AG08396 (cell line): ENCODE measurements at places on chromosomes 2 and 18.

- no peak for DNase-seq
These were observed 2.2 kb downstream of the UBXN4 start for GRCh38 chr2:135743860-135744259.

GRCh38 chr2:241984658-241985057 is 115.1 kb downstream of the RTP5 start:
- no peak for DNase-seq

DNA sequence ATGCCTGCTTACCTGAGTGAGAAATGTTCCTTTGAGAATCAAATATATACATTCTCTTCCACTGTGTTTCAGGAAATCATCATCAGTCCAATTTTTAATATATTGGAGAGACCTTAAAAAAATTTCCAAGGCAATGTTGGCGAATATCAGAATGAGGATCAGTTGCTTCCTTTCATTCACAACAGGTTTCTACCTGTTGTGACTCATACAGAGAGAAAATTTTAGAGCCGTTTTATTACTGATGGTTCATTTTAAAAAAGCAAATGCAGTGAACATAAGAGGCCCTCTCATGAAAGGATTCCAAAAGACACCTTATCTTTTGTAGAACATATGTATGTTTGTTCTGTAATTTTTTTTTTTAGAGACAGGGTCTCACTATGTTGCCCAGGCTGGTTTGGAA is 42.0 kb downstream of the TTC39C start:
- DNase-seq = no peak

- no peak for DNase-seq
These were observed 60.4 kb downstream of the DHRS9 start for GRCh38 chr2:169129703-169130243.

DNA sequence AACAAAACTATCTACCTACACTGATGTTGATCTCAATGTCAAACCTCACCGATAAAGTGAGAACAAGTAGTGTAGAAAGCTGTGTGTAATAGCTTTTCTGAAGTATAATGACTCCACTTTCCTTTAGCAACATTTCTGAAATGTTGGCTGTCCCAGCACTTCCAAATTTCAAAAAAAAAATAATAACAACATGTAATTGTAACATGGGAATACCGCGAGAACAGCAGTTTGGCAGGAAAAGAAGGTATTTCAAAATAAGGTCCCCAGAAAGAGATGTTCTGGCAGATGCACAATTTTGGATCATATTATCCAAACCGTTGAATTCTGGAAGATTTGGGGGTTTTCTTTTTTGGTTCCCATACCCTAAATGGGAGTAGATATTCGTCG is 352.0 kb downstream of the ARHGAP15 start:
- no peak for DNase-seq

DNA sequence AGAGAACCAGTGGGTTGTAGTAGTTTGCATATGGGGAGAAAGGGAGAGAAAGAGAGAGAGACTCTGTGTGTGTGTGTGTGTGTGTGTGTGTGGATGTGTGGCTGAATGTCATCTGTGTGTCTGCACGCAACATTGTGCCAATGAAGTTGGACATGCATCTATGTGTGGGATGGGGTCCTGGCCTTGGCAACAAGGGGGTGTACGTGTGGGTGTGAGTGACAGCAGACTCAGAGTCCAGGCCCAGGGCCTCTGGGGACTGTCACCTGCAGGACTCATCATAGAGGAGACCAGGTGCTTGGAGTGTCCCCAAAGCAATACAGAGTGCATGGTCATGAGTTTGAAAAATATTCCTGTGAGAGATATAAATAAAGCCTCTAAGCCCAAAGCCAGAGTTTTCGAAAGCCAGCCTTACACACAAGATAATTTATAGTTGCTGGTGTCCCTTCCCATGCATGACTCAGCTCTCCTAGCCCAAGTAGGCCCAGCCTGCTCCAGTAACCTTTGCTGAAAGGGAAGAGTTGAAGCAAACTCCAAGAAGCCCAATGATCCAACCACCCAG is 59.9 kb downstream of the TNP1 start:
- DNase-seq = peak; percentile 61

GRCh38 chr18:67425672-67426071 is 90.8 kb downstream of the DSEL start:
- DNase-seq = peak; percentile 69

- DNase-seq = no peak
These were observed 672.1 kb upstream of the FANCL start for GRCh38 chr2:58913082-58913726.

- no peak for DNase-seq
These were observed 124.8 kb upstream of the SIX2 start for GRCh38 chr2:45134014-45134413.

- no peak for DNase-seq
These were observed 70.7 kb downstream of the PMS1 start for GRCh38 chr2:189854940-189855339.

DNA sequence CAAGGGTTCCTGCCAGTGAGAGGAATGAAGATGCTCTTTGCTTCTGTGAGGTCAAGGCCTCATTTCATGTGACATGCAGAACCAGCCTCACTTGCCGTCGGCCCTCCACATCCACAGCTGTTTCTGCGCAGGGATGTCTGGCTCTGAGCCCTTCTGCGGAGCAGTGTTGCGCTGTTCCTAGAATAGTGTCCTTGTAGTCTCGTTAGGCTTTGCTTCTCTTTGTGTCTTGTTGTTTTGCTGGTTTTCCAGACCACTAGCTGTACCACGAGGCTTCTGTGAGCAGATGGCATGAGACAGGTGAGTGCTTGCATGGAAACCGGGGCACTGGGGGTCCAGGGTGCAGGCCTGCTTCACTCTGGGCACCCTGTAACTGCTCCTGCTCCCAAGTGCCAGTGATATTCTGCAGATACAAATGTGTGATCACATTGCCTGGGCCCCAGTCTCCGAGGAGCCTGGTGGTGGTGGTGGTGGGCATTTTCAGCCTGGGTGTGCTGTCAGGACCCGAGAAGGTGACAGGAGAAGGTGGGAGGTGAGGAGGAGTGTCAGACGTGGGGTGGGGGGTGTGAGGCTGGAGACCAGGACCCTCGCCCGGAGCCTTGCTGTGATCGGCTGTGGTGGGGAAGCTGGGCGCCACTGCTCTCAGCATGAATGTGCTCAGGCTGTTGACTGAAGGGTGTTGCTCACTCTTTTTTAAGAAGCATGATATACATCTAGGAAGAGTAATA is 34.3 kb downstream of the LDLRAD4 start:
- no peak for DNase-seq

DNA sequence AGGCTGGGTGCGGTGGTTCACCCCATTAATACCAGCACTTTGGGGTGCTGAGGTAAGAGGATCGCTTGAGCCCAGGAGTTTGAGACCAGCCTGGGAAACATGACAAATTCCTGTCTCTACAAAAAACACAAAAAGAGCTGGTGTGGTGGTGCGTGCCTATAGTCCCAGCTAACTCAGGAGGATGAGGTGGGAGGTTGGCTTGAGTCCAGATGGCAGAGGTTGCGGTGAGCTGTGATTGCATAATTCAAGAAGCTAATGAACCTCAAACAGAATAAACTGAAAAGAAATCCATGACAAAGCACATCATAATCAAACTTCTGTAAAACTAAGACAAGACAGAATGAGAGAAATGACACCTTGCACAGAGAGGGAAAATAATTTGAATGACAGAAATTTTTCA is 54.8 kb downstream of the SEMA4F start:
- DNase-seq = no peak
